Stimulated activated naive CD8-positive, alpha-beta T cell treated with anti-CD3 and anti-CD28 coated beads, Interleukin-15, amount 100 ng/mL, for 72 hours (primary cell): ENCODE measurements at places on chromosomes 3 and 15.
A peak's percentile ranks its signal among the peaks of the same experiment; 100 is the strongest.

DNA sequence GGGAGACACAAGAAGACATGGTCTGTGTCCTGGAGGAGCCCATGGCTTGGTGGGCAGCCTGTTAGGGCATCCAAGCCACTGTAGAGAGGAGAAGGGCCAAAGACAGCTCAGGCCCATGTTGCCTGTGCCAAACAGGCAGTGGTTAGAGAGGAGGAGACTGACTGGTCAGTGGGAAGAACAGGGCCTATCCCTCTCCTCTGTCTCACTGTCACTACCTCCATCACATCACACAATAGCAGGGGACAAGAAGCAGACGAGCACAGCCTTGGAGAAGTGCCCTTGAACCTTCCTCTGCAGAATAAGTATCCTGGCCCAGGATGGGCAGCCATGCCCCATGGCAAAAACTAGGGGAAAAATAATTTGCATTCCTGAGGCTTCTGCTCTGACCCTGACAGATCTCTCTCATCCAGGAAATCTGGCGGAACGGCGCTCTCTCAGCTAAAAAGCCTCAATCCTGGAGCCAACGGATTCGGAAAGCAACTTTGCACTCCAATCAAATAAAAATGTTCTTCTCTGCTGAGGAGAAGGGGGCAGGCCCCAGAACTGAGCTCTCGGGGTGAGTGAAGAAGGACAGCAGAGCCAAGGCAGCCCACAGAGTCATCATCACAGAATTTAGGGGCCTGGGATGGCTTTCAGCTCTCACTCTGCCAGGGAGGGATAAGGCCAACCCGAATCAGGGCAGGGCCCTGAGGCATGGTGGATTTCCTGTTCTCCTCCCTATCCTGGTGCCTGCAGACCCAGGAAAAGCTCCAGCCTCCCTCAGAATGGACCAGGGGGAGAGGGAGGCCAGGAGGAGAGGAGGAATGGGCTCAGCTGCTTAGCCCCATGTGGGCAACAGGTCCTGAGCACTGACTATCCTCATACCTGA, 1.6 kb downstream of the SHF start:
- DNase-seq: no peak

DNA sequence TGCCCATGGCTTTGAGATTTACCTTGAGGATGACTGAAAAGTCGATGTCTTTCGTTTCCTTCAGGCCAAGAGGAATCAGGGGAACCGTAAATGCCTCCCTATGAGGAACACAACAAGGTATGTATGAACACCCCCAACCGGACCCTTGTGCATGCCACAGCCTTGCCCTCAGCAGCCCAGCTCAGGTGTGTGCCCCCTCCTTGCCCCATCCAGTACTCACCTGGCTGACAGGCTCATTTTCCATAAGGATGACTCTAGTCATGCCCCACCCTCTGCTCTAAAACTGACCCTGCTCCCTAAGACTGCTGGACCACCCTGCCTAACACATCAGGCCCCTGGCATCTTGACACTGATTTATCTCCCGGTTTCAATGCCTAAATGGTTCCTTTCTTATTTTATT, 270.0 kb downstream of the GOLGA6L6 start:
- DNase-seq: no peak

DNA sequence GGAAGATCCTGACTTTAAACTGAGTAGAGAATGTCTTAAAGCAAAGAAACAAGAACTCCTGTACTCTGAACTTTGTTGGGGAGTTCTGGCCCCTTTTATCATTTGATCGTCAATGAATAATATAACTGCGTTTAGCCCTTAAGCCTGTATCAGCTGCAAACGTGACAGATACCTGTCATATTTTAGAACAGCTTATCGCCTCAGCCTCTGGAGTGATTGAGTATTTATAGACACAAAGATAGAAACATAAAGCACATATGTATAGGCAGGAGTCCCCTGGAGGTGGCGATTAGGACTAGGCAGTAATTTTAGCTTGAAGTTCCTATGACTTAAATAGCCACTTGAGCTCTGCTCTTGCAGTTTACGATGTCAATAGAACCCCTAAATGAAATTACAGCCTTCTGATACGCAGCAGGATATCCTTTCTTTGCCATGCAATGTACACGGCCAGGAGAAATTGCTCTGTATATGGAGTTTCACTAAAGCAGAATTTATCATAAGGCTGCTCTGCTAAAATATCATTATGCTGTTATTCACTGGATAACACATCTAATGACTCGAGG, 321.8 kb downstream of the TIGIT start:
- DNase-seq: no peak

DNA sequence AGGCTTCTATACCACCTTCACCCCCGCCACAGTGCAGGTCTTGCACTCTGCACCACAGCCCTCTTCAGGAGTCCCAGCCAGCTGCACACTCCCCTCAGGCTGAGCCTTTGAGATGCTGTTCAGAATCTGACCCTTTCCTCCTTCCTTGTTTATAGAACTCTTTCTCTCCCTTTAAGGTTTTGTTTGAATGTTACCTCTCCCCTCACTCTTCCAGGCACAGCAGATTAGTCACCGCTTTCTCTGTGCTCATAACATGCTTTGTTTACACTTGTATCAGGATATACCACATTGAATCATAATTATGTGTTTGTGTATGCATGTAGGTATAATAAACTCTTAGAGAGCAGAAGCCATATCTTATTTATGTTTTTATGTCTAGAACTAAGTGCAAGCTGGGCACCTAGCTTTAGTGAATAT, 168.4 kb upstream of the BCL6 start:
- DNase-seq: no peak

DNA sequence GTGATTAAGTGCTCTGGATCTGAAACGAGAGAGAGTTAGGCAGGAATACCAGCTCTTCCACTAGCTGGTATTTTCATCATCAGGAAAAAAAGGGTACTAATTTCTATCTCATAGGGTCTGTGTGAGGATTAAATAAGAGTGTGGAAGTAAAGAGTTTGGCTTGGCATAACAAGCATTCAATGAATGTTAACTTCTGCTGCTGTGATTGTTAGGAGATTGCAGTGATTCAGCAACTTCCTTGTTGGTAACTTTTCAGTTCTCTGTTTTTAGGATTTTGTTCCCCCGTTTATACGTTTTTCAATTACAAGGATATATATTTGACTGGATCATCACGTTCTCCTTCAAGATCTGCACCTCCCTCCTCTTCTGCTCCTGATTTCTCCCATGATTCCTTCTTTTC, 65.9 kb upstream of the MYO5C start:
- no peak for DNase-seq

DNA sequence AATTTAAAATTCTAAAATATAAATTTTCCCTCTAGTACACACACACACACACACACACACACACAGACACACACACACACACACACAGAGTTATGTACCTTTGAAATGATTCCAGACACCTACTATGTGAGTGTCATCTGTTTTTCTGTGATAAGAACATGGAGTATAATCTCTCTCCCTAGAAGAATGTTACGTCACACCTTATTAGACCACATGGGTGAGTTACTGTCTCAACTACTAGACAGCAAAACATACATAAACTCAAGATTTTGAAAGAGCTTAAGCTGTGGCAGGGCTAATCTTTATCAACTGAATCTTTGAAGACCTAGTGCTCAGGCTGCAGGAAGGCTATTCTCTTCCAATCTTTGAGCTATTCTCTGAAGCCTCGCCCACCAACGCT, 385.9 kb upstream of the BCHE start:
- DNase-seq: no peak

DNA sequence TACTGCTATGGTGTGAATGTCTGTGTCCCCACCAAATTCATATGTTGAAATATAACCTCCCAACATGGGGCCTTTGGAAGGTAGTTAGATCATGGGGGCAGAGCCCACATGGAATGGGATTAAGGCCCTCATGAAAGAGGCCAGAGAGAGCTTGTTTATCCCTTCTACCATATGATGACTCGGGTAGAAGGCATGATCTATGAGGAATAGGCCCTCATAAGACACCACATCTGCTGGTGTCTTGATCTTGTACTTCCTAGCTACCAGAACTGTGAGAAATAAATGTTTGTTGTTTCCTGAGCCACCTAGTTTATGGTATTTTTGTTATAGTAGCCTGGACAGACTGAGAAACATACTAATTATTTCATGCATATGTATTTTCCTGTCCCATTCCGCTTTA, 51.9 kb downstream of the WWTR1 start:
- no peak for DNase-seq

DNA sequence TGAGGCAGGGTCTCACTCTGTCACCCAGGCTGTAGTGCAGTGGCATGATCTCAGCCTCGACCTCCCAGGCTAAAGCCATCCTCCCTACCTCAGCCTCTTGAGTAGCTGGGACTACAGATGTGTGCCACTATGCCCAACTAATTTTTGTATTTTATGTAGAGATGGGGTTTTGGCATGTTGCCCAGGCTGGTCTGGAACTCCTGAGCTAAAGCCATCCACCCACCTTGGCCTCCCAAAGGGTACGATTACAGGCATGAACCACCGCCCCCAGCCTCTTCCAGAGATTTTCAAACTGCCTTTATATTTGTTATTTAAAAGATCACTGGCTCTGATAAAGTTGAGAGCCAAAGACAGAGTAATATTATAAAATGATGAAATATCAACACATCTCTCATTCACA, 37.3 kb downstream of the BSN start:
- no peak for DNase-seq

DNA sequence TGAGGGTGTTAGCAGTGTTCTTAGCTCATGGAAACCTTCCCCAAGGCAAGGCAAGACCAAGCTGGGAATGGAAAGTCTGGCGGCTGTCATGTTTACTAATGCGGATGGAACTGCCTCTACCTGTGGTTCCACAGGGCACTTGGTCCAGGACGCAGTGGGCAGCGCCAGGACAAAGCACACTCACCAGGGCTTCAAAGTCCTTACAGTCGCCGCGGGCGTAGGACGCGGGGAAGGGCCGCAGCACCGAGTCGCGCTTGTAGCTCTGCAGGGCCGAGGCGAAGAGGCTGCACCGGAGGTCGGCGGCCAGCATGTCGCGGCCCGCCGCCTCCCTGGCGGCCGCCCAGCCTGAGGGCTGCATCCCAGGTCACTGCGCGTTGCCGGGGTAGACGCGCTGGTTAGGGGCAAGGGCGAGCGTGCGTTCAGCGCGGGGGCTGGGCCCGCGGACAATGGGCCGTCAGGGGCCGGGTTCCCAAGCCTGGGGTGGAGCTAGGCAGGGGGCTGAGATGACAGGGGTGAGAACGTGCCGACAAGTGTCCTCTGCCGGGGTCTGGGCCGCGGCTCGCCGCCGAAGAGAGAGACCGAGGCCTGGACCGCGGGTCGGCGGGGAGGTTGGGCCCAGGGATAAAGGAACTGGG, 497 bp downstream of the PARP16 start:
- DNase-seq: no peak

- no peak for DNase-seq
These were observed 69.0 kb downstream of the RBM6 start for GRCh38 chr3:50008931-50009330.

DNA sequence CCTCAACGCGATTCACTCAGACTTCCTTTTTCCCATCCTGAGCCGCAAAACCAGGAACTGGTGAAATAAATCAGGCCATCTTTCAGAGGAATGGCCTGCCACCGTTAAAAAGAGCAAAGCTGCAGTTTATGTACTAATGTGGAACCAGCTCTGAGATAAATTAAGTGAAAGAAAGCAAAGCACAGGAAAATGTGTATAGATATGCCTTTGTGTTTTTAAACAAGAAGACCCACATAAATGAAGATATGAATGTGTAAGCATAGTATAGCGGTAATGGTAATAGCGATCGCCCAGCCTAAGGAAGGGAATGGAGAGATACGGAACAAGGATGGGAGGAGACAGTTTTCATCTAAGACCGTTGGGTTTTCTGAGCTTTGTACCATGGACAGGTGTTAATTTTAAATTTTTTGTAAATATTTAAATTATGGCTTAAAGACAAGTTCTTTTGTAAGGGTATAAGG, 30.8 kb upstream of the RPN1 start:
- no peak for DNase-seq

DNA sequence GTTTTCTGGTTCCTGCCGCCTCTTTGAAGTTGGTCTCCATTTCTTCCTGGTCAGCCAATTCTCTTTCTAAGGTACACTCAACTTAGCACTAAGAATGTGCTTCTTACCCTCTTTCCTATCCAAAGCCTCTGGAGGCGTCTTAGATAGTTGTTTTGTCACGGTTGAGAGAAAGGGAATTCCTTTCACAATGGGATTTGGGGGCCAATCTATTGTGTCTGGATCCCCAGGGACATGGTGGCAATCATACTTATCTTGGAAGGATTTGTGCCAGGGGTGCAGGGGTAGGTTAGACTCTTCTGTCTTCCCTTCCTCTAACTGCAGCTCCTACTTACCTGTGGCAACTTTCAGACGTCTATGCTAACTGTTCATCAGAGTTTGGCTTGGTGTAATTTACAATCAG, 287.1 kb downstream of the SOX2 start:
- DNase-seq: no peak

DNA sequence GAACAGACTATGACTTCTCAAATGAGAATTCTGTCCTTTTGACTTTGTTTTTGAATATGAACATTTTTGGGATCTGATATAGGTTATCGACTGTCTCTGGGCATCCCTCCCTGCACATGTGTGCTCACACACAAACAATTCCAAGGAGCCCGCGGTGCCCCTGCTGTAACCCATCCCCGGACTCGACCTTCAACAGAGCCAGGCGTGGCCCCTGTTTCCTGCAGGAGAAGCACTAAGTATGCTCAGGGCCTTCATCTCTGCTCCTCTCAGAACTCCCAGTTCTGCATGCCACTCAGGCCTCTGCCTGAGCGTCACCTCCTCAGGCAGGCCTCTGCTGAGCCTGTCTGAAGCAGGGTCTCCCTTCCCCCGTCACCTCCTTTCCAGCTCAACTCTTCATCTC, 57.6 kb downstream of the NUP210 start:
- DNase-seq: no peak

- no peak for DNase-seq
These were observed 1358.5 kb downstream of the ROBO2 start for GRCh38 chr3:78398401-78398800.

- DNase-seq: peak; percentile 55
These were observed 965 bp downstream of the FLNB start for GRCh38 chr3:58009026-58009748.
